Hypothalamus (tissue), 51 donors: ENCODE measurements at places on chromosomes 12 and 14.

GRCh38 chr14:72559669-72560255 is 334.1 kb downstream of the DPF3 start:
- DNase-seq: no peak

- DNase-seq: no peak
Measured at GRCh38 chr12:45878630-45879255, 111.6 kb downstream of the SCAF11 start.

DNA sequence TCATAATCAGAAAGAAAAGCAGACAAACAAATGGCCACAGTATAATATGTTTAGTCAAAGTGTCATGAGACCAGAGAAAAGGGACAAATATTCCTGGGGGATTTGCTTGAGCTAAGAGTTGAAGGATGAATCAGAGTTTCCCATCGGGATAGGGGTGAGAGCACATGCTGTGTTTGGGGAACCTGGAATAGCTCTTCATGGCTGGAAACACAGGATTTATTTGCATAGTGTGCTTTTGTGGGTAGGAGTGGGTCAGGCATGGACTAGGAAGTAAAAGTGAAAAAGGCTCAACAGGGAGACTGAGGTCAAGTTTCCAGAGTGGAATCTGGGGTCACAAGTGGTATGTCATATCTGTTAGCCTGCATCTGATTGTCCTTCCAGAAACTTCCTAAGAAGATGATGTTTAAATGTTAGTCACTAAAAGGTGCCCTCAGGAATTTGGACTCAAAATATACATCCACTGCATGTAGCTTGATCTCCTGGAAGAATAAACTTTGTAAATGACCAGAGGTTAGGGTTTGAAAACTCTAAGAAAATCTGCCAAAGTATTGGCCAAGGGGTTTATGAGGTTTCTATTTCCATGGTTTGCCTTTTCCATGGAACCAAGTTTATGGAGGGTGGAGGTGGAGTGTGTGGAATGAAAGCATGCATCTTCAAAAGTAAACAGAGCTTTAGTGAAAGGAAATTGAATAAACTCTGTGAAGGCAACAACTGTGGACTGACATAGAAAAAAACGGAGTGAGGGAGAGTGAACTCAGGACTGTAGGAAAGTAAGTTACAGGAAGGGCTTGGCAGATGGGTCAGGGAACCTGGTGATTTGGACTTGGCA is 344.6 kb downstream of the C12orf75 start:
- DNase-seq: no peak

- DNase-seq: no peak
Measured at GRCh38 chr14:76261371-76261811, 109.7 kb downstream of the GPATCH2L start.

GRCh38 chr14:68050177-68050576 is 230.6 kb downstream of the RAD51B start:
- no peak for DNase-seq

DNA sequence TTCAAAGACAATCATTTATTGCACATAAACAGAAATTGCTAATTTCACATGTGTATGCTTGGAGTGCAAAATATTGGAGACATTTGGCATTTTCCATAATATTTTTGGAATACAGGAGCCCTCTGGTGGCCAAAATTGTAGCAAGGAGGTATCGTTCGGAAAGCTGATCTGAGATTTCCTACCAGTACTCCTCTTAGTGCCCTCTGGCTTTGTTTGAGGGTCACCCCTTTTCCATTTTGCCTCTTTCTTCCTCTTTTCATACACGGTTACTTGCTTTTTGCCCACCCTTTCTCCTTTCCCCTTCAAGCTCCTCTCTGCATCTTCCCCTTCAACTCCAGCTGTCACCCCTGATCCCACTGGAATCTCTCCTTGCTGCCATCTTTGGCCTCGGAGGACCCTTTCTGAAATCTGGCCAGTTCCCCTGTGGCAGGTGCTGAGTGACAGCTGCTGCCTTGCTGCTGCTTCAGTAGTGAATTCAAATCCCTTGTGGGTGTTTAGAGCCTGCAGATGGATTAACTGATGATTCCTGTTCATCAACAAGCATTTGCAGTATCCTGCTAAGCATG is 164.6 kb upstream of the PARP11 start:
- no peak for DNase-seq

DNA sequence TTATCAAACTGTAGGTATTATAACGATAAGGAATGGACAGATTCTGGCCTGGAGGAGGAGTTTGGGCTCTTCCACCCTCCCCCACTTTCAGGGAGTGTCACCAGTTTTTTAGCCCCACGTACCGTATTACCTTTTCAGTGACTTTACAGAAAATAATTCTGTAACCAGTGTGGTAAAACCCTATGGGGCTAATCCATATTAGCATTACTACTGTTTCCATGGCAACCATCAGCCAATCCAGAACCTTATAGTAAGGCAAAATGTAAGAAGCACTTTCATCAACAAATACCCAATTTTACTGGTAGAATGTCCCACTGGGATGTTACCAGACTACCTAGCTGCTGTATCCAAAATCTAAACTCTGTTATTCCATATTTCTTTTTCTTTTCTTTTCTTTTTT is 50.7 kb downstream of the BICDL1 start:
- no peak for DNase-seq

DNA sequence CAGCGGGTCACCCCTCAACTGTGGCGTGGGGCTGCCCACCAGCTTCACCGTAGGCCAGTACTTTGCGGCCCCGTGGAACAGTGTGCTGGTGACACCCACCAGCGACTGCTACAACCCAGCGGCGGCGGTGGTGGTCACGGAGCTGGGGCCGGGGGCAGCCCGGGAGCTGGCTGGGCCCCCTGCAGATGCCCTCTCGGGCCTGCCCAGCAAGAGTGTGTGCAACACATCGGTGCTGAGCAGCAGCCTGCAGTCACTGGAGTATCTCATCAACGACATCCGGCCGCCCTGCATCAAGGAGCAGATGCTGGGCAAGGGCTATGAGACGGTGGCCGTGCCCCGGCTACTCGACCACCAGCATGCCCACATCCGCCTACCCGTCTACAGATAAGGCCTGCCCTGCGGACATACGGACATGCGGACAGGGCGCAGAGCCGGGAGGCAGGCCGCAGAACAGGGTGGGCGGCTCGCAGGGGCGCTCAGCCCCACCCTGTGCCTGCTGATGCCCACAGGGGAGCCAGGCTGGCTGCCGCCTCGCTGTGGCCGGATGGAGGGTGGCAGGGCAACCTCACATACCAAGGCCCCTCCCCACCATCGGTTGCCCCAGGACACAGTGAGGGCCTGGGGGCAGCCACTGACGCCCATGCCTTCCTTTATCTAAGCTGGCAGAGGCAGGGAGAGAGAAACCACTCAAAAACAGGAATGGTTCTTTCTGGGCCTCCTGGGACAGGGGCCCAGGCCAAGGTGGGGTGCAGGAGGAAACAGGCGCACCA is 55.5 kb downstream of the FAM222A start:
- DNase-seq: no peak

DNA sequence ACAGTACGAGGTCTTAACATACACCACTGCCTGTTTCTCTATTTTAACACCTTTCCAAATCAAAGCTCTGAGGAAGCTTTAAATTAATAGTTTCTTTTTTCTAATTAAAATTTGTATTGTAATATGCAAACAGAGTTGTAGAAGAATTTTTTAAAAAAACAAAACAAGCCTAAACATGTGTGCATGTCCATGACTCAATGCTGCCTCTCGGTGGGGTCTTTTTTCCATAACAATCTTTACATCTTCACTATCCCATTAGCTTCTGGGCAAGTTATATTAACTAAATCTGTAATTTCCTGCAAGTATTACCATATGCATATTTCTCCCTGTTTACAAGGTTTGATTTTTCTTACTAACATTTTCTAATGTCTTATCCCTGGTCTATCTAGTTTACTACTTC is 143.9 kb upstream of the NAV3 start:
- no peak for DNase-seq

- no peak for DNase-seq
Measured at GRCh38 chr12:1603269-1603993, 9.1 kb upstream of the FBXL14 start.

DNA sequence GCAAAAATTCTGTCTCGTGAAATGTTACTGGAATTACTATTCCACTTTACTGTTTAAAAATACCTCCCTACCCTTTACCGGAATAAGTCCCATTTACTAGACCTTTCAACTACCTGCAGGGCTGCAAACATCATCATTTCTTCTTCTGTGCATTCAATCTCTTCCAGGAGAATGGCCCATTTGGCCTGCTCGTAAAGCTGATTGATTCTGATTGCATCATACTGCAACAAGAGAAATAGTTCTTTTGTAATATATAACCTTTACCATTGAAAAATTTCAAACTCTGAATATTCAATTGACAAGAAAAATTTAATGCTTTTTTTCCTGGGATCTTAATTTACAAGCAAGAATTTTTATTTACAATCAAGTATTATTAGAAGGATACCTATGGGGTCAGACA is 72.4 kb downstream of the FERMT2 start:
- no peak for DNase-seq

DNA sequence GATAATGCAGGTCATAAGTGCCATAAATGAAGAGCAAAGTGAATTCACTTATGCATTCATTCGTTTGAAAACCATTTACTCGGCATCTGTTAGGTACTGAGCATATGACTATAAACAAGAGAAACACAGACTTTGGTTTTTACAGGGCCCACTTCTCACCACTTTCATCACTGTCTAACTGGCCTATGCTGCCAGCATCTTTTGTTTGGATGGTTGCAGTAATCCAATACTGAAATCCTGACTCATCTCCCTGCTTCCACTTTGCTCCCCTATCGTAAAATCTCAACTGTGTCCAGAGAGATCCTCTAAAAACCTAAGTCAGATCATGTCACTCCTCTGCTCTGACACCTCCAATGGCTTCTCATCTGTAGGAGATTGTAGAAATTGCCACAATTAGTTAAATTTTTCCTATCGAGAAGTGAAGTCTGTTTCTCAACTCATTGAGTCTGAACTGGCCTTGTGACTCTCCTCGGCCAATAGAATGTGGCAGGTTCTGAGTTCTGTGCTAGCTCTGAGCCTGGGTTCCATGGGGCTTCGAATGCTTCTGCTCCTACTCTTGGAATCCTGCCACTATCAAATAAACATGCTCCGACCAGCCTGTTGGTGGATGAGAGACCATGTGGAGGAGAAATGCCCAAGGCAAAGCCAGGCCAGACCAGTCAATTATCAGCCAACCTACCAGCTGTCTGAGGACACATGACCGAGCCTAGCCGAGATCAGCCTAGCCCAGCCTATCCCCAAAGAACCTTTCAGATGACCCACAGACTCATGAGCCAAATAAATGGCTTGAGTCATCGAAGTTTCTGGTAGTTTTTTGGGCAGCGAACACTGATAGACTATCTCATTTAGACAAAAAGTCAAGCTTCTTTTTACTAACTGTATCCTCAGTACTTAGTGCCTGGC is 2.2 kb upstream of the BATF start:
- no peak for DNase-seq

DNA sequence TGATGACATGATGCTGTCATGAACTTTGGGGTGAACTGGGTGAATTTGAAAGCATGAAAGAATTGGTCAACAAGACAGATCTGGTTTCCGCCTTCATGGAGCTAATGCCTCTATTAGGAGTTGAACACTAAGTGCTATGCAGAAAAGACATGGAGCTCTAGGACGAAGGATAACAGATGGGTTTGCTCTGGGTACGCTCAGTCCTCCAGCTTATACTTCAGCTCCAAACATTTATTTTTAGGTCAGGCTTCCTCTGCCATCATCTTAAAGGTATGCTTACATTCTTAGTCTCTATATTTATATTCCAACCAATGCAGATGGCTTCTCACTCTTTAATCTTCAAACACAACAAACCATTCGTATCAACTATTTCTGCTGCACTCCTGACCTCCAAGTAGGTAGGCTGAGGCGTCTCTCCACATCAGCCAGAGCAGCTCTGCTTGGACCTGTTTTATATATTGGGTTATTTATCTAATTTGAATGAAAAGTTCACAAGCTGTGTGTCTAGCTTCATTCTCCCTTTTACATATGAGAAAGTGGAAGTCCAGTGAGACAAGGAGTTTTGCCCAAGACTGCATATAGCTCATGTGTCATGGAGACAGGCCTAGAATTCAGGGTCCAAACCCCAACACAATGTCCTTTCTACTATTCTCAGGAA is 226.3 kb downstream of the SPTSSA start:
- DNase-seq: no peak
